ENCODE measurements at places on chromosomes 16 and 17. TPM values are rescaled to one million over a fixed set of nuclear protein-coding genes. Genes with fewer than 3 reads are reported as not detected.

Gene KRT33B
- total RNA-seq: not detected

Gene GRB7
- total RNA-seq: 1.5 TPM

Gene KLHL10
- not detected for total RNA-seq

Gene CDH11
- total RNA-seq: 405 TPM

Gene KRT33A
- total RNA-seq: not detected

Gene ZNF821
- 4.4 TPM for total RNA-seq

Gene ADCY9
- total RNA-seq: 32.8 TPM

Gene HSPB9
- not detected for total RNA-seq

Gene KRTAP17-1
- total RNA-seq: not detected

Gene TEX14
- total RNA-seq: under 0.01 TPM

Gene P2RX5
- total RNA-seq: 1.5 TPM

Gene KRT40
- not detected for total RNA-seq

All from aortic smooth muscle cell (primary cell).